ENCODE measurements at places on chromosomes 4 and X. TPM values are rescaled to one million over a fixed set of nuclear protein-coding genes. Genes with fewer than 3 reads are reported as not detected.

The ODAPH gene
- total RNA-seq: not detected

The PCDH10 gene
- 14.8 TPM for total RNA-seq

The SLC4A4 gene
- total RNA-seq: 0.20 TPM

The TBX22 gene
- not detected for total RNA-seq

The H2BW2 gene
- total RNA-seq: not detected

The ARHGAP36 gene
- not detected for total RNA-seq

The SLC38A5 gene
- 88.9 TPM for total RNA-seq

- DNase-seq: no peak
Observed at GRCh38 chr4:10496200-10496599, 39.0 kb upstream of the ZNF518B start.

- no peak for DNase-seq
Observed at GRCh38 chr4:24337451-24338190, 246.7 kb downstream of the DHX15 start.

- no peak for DNase-seq
Observed at GRCh38 chrX:69255441-69256290, 90.4 kb upstream of the PJA1 start.

GRCh38 chr4:11436673-11437072 lies 8.0 kb upstream of the HS3ST1 start:
- DNase-seq: no peak

DNA sequence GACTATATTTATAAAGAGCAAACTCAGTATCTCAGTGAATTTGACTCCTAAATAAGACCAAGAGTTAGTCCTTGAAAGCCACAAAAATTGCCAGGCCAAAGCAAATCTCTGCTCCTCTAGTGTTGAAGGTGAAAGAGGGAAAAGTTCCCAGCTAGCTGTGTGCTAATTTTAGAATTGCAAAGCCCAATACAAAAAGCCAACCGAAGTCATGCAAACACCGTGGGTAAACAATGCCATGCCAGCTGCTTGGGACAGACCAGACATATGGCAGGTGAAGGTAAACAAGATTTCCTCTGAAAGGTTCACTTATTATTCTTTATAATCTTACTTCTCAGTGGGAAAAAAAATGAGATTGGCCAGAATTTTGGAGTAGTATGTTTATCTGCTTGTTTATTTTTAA lies 80.5 kb upstream of the LNX1 start:
- no peak for DNase-seq

DNA sequence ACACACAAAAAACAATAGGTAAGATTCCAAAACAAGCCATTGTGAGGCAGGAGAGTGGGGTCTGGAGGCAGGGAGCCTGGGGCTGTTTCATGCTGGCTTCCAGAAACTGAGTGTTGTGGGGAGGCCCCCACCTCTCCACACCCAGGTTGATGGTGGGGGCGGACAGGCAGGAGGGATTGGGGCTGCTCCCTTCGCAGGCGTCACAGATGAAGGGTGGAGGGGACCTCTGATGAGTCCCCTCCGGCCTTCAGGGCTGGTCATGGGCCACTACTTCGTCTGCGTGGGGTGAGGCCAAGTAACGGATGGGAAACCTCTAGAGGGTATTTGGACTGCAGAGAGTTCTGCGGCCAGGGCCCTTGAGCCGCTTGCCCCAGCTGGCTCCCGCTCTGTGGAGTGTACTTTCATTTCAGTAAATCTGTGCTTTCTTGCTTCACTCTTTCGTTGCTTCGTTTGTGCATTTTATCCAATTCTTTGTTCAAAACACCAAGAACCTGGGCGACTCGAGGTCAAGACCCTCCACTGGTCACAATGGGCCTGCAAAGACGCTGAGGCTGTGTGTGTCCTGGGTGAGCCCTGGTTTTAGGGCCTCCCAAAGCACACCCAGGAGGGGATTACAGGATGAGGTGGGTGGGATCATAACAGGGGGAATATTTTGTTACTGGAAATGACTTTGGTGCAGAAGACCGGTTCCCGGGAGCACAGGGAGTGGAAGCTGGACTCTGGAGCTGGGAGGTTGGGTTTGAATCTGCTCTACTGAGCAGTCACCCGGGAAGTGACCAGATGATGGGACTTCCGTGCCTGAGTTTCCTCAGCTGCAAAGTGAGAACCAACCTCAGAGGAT lies 83.7 kb upstream of the ADRA2C start:
- DNase-seq: no peak

DNA sequence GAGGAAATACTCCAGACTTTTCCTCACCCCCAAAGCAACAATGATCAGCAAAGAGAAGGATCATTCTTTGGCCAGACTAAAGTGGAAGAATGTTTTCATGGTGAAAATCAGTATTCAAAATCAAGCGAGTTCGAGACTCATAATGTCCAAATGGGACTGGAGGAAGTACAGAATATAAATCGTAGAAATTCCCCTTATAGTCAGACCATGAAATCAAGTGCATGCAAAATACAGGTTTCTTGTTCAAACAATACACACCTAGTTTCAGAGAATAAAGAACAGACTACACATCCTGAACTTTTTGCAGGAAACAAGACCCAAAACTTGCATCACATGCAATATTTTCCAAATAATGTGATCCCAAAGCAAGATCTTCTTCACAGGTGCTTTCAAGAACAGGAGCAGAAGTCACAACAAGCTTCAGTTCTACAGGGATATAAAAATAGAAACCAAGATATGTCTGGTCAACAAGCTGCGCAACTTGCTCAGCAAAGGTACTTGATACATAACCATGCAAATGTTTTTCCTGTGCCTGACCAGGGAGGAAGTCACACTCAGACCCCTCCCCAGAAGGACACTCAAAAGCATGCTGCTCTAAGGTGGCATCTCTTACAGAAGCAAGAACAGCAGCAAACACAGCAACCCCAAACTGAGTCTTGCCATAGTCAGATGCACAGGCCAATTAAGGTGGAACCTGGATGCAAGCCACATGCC lies 89.7 kb downstream of the TET2 start:
- DNase-seq: no peak

GRCh38 chrX:131066237-131066636 lies 8.1 kb downstream of the ARHGAP36 start:
- DNase-seq: no peak

DNA sequence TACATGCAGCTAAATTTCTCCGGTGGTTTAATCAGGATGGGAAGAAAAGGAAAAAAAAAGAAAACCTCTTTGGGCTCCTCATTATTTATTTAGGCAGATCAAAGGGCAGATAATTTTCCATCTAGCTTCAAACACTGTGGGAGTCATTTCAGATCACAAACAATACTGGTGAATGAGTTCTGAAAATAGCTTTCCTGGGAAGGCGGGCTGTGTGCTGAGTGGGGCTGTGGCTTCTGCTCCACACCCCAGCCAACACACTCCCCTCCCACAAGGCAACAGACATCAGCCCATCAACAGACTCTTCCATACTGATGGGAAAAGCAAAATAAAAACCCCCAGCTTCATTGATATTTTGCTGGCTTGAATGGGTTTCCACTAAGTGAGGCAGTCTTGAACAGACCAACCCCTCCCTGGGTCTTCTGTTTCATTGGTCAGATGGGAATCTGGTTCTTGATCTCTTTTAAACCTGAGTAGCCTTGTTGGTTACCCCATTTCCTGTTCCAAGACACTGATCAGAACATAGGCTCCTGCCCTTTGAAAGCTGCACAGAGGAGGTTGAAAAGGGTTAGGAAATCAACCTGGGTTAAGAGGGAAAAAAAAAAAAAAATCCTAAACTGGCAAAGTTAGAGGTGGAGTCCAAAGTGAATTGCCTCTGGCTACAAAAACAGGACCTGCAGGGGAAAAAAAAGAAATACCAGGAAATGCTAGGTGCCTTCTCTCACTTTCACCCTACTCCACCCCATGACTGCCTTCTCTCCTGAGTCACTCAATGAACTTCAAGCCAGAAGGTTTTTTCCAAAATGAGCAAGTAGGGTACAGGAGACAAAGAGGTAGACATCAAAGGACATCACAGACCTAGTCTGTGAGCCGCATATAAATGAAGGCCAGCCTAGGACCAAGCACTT lies 20.0 kb downstream of the AMOT start:
- no peak for DNase-seq

GRCh38 chr4:5704276-5704675 lies 4.1 kb downstream of the EVC2 start:
- no peak for DNase-seq

DNA sequence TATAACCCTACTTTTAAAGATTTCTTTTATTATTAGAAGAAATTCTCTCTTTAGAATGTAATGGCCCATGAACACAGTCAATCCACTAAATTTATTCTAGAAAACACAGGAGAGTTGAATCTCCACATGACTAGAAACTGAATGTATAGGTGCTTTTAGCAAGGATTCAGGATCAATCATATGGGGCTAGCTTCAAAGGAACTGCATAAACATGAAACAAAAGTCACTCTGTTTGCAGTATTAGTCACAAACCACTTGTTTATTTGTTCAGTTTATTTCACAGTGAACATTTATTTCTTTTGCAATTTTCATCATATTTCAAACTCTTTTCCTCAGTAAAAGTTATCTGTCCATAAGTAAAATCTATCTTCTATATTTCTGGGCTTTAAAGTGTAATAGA lies 1604.6 kb downstream of the PCDH18 start:
- no peak for DNase-seq

DNA sequence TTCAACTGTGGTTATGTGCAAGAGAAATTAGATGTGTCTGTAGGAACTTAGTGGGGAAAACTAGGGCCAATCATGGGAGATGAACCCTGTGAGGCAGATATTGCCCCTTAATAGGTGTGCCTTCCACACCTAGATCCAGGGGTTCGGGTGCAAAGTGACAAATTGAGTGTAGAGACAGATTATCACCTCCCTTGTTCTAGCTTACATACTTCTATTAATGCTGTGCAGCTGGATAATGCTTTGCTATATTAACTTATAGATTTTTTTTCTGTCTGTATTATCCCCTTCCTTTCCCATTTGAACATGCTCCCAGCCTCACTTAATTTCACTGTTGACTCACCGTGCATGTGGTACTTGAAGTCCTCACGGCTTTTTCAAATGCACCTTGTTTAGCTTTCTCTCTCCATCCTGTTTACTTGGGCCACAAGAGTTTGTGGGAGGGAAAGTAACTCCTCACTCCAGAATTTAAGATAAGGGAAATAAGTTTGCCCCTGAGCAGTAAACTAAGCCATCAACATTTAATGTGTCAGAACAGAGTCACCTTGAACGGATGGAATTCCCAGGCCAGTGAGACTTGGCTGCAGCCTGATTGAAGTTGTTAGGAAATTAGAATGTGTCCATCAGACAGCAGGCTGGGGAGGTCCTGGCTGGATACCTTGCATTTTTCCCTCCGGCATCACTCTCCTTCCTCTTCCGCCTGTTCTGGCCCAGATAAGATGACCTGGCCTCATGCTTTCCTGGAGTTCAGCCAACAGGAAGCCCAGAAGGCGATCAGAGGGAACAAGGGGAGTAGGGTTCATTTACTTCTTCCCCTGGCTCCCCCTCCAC lies 478.4 kb downstream of the BCOR start:
- peak; percentile 73 for DNase-seq

- DNase-seq: no peak
Observed at GRCh38 chrX:129043138-129043537, 480.2 kb downstream of the SMARCA1 start.

DNA sequence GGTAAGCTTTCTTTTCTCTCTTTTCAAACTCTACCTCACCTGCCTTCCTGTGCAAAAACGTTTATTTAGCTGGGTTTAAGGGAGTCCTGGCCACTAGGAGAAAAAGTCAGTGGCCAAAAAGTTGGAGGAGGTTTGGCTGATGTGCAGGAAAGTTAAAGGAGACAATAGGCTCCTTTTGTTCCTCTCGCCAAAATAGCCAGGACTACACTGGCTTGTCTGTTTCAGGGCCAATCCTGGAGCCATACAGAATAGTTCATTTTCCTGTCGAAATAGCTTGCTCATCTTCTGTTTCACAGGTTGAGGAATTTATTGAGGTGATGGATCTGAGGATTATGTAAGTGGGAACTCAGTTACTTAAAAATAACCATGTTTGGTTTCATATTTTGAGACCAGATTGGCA lies 423 bp downstream of the HEPH start:
- DNase-seq: no peak
